Tongue (tissue), 3 donors: ENCODE measurements at places on chromosomes 5 and 9.

GRCh38 chr9:36143245-36143641, 6.7 kb downstream of the GLIPR2 start:
- DNase-seq: no peak

DNA sequence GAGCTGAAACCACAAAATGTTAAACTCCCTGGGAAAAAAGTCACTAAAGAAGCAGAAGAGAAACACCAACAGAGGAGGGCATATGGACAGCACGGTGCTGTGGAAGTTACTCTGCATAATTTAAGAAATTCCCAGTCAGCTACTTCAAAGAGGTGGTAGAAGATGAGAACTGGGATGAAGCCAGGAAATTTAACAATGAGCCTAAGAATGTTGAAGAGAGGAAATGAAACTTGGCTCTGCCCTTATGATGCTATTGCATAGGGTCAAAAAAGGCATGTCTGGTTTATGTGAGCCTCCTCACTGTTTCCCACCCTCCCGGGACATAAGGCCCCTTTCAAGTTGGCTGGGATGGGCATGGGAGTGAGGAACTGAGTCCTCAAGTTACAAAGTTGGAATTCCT, 25.4 kb upstream of the SNX18 start:
- peak; percentile 37 for DNase-seq

DNA sequence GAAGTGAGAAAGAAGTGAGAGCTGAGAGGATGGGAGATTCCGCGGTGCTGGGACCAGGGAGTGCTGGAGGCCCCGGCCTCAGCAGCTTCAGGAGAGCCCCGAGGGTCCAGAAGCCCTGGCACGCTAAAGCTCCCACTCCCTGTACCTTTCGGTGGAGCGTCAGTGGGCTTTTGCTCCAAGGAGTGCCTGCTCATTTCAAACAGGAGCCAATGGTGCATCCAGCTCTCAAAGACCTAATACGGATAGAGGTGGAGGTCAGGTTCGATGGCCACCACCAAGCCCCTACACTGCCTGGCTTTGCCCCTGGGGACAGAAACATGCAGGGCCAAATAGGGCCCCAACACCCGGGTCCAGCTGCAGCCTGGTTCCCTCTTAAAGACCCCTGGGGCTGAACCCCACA, 8.2 kb downstream of the CD74 start:
- DNase-seq: no peak

DNA sequence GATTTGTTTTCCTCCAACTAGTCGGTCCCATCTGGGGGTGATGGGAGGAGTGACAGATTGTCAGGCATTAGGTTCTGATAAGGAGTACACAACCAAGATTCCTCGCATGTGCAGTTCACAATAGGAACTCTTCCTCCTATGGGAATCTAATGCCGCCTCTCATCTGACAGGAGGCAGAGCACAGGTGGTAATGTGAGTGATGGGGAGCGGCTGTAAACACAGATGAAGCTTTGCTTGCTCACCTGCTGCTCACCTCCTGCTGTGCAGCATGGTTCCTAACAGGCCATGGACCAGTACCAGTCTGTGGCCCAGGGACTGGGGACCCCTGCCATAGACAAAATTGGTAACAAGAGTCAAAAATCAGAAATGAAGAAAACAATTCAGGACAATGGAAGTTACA, 173.3 kb upstream of the HMHB1 start:
- no peak for DNase-seq

DNA sequence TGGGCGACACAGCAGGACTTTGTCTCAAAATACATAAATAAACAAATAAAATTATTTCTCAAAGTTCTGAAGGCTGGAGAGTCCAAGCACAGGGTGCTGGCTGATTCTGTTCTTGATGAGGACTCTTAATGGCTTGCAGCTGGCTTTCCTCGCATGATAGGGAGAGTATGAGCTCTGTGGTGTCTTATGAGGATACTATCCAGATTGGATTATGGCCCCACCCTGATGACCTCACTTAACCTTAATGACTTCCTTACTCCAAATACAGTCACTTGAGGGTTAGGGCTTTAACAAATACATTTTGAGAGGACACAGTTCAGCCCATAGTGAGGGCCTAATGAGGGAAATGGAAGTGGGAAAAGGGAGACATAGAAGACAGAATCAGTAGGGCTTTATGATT, 87.7 kb downstream of the FOCAD start:
- DNase-seq: no peak

DNA sequence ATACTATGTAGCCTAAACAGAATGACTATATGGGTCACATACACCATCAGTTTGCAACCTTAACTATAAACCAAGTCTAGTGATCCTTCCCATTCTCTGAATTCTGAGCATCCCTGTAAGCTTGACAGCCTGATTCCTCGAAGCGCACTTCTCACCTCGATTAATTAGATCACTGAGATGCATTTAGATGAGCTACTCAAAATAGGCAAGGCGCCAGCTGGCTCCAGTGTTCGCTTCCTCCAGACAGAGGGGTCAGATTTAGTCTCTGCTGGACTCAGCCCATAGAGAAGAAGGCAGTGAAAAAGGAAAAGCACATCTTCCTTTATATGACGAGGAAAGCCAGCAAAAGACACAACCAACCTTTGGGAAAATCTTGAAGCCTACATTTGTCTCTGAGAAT, 371.5 kb downstream of the MLLT3 start:
- DNase-seq: no peak

- no peak for DNase-seq
Observed at GRCh38 chr5:123282444-123282843, 140.8 kb downstream of the CEP120 start.

- DNase-seq: no peak
Observed at GRCh38 chr5:108079753-108080152, 302.1 kb downstream of the FBXL17 start.

DNA sequence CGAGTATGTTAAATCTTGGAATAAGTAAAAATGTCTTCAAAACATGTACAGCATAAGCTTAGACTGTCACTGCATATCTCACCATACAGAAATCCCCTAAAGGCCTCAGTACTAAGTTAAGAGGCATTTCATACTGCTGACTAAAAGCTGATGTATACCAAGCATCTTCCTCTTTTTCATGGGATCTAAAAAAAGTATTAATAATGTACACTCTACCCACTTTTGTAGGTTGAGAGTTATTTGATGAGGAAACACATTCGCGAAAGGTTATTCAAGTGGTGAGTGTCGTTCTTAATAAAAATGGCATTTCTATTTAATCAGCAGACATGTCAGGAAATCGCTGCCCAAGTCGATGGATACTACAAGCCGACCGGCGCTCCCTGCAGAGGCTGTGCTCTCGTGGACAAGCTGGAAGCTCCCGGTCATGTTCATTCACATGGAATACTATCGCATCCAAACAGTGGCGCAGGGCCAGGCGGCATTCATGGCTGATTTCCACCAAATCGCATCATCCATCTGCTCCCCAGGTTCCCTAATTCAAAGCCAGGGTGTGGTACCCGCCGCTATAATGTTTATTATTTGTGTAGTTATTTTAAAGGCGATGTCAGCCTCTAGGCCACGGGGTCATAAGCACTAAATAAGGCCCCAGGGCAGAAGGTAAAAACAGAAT, 724 bp downstream of the SGTB start:
- peak; percentile 80 for DNase-seq

DNA sequence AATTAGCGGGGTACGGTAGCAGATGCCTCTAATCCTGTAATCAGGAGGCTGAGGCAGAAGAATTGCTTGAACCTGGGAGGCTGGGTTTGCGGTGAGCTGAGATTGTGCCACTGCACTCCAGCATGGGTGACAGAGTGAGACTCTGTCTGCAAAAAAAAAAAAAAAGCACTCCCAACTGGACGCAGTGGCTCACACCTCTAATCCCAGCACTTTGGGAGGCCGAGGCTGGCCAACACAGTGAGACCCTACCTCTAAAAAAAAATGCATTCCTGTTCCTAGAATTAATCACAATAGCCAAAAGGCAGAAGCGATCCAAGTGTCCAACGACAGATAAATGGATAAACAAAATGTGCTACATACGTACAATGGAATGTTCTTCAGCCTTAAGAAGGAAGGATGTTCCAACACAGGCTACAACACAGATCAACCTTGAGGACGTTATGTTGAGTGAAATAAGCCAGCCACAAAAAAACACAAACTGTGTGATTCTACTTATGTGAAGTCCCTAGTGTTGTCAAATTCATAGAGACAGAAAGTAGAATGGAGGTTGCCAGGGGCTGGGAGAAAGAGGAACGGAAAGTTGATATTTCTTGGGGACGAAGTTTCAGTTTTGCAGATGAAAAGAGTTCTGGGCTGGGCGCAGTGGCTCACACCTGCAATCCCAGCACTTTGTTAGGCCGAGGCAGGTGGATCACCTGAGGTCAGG, 13.8 kb downstream of the FAM78A start:
- DNase-seq: no peak

DNA sequence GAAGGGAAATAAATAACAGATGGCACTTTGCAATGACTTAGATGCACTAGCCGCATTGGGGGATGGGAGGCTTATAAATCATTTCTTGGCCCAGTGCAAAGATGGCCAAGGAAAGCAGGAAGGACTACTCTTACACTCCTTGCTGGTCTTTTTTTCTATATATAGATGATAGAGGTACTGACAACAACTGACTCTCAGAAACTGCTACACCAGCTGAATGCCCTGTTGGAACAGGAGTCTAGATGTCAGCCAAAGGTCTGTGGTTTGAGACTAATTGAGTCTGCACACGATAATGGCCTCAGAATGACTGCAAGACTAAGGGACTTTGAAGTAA, 1.7 kb downstream of the CCNG1 start:
- DNase-seq: peak; percentile 36

DNA sequence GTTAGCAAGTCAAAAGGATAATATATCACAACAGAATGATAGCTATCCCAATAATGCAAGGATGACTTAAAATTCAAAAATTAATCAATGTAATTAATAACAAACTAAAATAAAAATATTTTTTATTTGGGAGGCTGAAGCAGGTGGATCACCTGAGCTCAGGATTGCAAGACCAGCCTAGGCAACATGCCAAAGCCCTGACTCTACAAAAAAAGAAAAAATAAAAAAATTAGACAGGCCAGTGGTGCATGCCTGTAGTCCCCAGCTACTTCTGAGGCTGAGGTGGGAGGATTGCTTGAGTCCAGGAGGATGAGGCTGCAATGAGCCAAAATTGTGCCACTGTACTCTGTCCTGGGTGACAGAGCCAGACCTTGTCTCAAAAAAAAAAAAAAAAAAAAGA, 399.3 kb downstream of the ADGRV1 start:
- DNase-seq: no peak

GRCh38 chr5:80591352-80591751, 21.3 kb upstream of the ANKRD34B start:
- DNase-seq: no peak

- DNase-seq: peak; percentile 68
Observed at GRCh38 chr5:1161833-1162229, 39.6 kb upstream of the SLC6A19 start.

DNA sequence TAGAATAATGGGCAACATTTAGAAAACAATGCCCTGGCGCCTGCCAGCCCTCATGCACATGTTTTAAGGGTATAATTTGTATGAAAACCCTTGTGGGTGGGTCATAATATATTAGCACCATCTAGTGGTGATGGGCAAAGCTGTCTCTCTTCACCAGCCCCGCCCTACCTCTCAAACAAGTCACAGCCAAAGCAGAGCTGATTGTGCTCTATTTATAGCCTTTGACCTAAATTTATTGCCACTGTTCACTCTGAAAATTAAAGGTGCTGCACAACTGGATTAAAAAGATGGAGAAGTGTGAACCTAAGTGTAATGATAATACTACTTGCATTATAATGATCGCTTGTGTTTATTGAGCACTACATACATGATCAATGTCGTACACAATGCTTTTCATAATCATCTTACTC, 131.9 kb upstream of the ANKH start:
- peak; percentile 81 for DNase-seq

DNA sequence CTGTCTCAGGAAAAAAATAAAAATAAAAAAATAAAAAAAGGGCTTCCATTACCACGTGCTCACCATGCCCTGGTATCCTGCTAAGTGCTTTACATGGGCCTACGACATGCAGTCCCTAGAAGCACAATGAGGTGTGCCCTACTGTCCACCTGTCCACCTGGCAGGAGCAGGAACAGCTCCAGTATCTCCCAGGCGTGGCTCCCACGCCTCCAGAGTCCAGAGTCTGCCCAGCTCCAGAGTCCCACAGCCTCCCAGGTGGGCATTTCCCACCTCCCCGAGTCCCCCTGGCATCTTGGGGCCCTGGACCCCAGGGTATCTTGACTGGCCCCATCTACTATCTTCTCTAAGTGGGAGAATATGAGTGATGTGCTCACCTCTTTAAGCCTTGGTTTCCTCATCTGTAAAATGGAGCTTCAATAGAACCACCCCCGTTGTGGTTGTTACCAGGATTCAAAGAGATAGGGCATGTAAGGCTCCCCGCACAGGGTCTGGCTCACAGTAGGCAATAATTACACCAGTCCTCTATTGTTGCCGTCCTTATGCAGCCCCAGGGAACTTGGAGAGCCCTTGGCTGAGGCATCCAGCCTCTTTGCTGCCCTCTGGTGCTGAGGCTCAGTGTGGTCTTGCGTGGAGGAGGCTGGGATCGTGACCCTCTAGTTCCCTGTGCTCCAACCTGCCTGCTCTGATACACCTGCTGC, 8.9 kb downstream of the CXCL14 start:
- DNase-seq: peak; percentile 37

DNA sequence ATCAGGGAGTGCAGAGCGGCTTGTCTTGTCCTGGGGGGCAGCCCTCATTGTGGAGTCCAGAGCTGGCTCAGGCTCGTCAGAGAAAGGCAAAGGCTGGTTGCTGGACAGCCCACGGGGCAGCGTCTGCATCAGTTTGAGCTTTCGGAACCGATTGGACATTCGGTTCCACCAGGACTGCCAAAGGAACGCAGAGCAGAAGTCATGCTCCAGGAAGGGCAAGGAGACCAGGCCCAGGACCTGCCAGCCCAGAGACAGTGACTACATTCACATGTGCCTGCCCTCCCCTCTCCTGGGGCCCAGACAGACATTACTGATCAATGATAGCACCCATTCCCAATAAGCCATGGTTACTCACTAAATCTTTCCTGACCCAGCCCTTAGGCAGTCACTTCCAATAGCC, 18.1 kb downstream of the ANKS6 start:
- DNase-seq: no peak

DNA sequence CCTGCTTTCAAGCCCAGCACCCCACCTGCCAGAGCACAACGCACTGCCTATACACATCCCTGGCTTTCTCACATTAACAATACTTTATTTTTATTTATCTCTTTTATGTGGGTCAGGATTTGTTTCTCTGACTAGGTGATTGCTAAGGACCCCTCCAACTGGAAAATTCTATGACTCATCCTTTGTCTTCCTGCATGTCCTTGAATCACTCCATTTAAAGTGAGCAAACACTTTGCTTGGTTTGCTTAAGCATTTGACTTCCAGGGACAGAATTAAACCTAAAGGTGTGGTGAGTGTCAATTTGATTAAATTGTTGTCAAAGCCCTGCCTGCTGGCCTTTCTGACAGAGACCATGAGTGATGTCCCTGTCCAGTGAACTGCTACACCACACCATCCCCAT, 536.5 kb upstream of the BRINP1 start:
- no peak for DNase-seq

- peak; percentile 15 for DNase-seq
Observed at GRCh38 chr5:133460172-133460758, 152.1 kb downstream of the FSTL4 start.
